B cell (primary cell): ENCODE measurements at places on chromosomes 4 and X.

DNA sequence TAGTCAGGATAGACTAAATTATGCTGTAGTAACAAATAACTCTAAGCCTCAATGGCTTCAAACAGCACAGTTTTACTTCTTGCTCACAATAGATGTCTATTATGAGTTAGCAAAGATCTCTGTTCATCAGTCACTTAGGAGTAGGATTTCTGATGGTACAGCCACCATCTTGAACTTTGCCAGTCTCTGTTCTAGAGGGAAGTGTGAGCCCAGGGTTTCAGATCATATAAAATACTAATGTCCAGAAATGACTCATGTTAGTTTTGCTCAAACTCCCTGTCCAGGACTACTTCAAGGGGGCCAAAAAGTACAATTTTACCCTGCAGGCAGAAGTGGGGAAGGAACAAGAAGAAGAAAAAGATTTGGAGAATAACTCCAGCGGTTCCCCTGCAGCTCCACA is 77.1 kb upstream of the LSM6 start:
- DNase-seq, result no peak

DNA sequence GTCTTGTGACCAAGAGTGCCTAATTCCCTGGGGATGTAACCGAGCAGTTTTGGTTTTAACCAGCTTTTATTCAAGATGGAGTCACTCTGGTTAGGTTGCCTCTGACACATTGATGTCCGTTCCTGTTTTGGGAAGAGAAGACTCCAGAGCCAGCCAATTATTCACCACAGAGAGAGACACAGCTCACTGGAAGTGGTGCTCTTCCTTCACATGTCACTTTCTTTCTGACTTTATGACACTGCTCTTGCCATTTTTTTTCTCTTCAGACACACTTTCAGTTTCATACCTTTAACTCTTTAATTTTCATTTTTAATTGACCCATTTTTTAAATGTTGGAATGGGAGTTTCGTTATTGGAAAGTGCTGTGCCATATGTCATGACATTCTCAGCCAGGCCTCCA is 418.4 kb upstream of the FSTL5 start:
- no peak for DNase-seq

DNA sequence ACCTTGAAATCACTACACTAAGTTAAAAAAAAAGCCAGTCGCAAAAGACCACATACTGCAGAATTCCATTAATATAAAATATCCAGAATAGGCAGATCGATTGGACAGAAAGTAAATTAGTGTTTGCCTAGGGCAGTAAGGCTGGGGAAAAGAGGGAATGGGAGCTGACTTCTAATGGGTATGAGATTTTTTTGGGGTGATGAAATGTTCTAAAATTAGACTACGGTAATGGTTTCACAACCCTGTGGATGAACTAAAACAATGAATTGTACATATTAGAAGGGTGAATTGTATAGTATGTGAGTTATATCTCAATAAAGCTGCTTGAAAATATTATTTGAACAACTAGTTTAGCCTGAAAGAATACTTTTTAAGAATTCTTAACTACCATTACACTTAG is 6.7 kb upstream of the GPRIN3 start:
- DNase-seq, result no peak

GRCh38 chrX:130091980-130092522 is 18.2 kb downstream of the ELF4 start:
- peak; percentile 92 for DNase-seq

DNA sequence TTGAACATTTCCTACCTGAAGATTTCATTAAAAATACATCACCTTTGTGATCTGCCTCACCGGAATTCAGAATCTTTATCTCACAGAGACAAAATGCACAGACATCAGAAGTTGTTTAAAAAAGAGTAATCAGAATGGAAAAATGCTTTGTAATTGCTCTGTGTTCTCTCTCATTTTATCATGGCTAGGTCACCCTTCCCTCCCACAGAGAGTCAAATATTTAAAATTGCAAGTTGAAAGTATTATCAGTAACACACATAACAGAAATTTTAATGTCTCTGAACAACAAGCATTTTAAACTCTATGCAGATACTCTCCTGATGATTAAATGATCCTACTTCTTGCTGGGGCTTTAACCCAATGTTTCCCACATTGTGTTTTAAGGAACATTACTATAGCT is 362.0 kb downstream of the CBLL2 start:
- DNase-seq, result no peak

DNA sequence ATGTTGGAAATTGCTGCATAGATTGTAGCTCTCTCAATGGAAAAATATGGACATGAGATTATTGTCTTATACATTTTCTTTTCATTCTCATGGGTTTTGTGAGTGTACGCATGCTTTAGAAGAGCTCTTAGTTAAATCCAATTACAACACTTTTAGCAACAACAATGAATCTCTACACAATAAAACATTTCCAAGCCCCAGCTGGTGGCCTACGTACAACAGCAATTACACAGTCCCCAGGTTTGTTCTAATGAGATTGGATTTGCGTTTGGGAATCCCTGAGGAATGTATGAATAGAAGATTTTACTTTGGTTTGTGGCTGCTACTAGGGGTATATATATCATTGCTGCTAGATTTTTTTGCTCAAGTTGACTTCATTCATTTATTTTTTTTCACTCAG is 98.6 kb downstream of the FHDC1 start:
- no peak for DNase-seq

DNA sequence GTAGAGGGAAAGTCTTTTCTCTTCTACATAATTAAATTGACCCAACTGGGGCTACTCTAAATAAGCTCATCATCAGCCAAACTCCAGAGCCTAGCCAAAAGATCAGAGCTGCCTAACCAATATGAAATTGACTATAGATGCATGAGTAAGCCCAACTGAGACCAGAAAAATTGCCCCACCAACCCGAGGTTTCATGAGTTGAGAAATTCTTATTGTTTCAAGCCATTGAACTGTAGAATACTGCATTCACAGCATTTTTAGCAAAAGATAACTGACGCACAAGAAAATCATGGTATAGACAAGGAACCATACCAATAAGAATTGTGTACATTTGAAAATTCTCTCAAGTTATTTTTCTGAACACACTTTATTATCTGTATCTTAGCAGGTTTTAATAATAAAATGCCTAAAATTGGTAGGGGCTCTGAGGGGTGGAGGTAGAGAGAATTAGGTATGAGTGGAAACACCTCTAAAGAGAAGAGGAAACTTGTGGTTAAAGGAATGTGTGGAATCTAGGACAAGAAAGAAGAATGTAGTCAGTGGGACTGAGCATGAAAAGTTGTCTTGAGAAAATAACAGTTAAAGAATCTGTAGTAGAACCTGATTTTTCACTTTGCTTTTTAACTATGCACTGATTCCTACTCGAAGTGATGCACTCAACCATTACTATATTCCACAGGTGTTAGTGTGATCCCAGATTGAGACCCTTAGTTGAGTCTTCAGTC is 200.9 kb upstream of the PPP1R2C start:
- DNase-seq, result no peak

- DNase-seq, result no peak
Measured at GRCh38 chr4:56445699-56446098, 9.6 kb downstream of the PAICS start.

- DNase-seq, result no peak
Measured at GRCh38 chrX:123745511-123745910, 12.7 kb upstream of the THOC2 start.

DNA sequence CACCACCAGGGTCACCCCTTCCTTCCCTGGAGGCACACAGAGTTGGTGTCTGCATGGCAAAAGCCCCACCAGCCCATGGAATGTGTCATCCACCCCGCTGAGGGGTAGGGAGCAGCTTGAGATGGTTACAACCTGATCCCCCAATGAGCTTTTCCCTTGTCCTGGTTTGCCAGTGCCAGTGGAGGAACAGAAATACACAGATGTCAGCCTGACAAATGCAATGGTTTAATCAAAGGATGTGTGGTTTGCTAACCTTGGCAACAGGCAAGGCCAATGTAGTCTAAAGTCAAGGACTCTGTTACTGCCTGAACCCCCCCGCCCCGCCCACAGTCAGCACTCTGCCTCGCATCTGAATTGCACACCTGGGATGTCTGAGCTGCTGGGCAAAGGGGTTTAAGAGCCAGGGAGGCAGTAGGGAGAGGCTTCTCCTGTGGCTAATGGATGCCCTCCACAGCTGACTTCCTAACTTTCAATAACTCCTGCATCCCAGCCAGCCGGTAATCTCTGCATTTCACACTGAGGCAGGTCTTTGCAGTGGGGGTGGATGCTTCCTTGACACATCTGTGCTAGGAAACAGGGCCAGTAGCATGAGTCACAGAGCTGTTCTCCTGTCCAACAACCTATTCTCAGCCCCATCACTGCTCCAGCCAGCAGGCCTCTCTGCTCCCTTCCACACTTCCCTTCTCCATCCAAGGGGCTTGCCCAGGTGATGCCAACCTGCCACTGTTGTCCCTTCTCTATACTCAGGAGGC is 137.5 kb downstream of the AMMECR1 start:
- DNase-seq, result no peak

DNA sequence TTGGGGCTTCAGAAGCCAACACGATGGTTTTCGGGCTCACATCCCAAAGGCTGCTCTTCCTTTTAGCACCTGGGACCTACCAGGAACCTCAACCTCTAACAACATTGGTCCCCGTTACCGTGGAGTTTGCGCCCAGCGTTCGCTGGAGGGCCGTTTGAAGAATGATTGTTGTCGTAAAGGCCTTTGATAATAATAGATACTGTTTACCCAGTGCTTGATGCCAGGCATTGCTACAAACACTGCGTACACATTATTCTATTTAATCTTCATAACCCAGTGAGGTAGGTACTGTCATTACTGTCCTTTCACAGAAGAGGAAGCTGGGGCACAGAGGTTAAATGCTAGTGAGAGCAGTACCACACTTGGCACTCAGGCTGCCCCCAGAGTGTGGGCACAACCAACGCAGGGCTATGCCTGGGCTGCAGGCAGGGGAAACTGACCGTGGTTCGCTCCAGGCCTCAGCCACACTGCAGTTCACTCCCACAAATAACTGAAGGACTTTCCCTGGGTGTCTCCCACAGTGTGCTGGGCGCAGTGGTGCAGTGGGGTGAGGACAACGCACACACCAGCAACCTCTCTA is 1.0 kb upstream of the ACSL1 start:
- DNase-seq, result no peak

DNA sequence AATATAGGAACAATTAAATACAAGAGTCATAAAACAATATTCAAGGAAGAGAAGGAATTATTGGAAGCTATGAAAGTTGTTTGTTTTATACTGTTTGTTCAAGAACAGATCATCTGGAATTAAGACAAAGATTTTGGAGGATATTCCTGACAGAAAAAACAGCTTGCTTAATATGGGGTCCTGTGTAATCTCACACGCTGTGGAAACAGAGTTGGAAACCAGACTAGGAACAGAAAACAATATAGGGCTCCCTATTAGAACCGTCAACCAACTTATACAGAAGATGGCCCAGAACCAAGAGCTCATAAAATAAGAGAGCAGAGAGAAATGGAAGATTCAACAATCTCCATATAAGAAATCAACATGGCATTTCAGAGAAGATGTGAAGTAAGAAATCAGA is 156.0 kb downstream of the PCDH18 start:
- DNase-seq, result no peak

DNA sequence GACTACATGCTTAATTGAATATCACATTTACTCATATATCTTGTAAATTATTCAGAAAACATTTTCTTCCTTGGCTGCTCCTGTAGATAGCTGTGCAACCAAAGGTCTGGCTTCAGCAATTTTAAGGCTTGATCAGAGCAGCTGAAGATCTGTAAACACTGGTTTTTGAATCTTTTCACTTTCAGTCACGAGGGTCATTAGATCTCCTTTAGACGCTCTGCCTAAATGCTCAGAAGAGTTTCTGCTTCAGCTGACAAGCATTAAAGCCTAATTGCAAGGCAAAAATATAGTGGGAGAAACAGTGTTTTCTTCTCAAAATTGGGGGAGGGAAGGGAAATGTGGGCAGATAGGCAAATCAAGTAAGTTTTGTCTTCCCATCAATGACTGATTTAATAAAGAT is 25.7 kb downstream of the TRPC5 start:
- DNase-seq, result no peak

GRCh38 chr4:186190581-186191199 is 677 bp upstream of the CYP4V2 start:
- DNase-seq, result no peak

DNA sequence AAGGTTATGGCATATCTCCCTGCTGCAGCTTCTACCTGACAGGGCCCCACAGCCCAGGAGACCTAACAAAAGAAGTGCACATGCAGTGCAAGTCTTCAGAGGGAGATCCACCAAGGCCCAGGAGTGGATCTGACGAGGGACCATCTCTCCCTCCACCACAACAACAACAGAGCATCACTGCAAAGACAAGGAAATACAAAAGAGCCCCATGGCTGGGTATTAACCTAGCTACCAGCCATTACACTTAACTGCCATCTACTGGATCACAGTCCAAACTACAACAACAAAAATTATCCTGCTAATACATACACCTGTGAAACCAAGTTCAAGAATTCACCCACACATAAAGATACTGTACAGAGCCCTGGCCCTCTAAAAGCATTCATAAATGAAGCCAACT is 280.2 kb upstream of the SLC7A11 start:
- no peak for DNase-seq
